ENCODE measurements at places on chromosomes 6 and 20.

- DNase-seq = no peak
Observed at GRCh38 chr6:119125576-119125975, 47.1 kb upstream of the FAM184A start.

DNA sequence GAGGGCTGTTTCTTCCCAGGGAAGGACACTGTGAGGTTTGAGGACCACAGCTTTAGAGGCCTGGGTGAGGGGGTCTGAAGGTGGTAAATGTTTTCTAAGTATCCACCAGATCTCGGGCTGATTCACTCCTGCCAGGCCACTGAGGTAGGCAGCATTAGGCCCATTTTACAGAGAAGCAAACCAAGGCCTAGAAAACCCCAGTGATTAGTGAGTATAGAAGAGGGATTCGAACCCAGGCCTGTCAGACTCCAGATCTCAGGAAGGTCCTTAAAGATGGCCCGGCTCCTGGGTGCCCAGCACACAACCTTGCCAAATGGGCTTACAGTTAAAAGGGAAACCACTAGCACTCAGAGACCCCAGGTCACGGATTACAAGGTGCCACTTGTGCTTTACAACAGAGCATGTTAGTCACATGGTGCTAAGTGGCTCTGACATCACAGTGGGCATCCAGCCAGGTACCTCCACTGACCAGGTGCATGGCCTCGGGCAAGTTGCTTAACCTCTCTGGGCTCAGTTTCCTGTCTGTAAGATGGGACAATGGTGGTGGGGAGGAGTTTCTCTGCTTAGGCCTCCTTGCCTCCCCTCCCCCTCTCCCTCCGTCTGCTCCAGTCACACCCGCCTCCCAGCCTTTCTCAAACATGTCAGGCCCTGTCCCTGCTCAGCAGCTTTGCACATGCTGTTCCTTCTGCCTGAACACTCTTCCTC, 18.8 kb upstream of the SIRPA start:
- no peak for DNase-seq

DNA sequence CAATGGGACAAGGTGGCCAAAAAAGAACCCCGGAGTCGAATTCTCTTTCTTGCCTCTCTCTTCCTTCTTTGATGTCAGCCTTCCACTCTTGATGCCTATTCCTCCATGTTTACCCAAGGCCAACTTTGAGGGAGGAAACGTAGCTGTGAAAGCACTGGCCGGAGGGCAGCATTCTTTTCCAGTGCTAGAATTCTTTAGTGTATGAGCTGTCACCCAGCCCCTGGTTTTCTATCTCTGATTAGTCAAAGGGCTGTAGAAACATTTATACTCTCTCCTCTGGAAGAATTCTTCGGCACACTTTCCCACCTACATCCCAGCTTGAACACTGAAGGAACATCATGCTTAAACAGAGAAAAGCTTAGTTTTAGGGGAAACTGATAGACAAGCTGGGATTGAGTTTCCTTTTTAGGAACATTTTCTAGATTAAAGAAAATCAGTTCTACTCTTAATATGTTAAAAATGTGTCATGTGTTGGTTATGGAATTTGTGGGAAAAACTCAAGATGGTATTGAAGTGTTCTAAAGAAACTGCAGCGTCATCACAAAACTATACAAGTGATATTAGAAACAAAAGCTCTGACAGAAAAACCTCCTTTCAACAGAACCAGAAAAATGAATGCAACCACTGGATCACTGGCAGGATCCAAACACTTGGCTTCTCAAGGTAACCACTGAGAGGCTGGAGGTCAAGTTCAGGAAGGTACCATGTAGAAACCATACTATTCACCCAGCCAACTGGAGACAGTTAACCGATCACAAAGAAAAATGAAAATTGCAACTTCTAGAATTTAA, 20.7 kb upstream of the UTRN start:
- DNase-seq = peak; percentile 31

GRCh38 chr6:144104488-144104887, 9.1 kb upstream of the SF3B5 start:
- no peak for DNase-seq

DNA sequence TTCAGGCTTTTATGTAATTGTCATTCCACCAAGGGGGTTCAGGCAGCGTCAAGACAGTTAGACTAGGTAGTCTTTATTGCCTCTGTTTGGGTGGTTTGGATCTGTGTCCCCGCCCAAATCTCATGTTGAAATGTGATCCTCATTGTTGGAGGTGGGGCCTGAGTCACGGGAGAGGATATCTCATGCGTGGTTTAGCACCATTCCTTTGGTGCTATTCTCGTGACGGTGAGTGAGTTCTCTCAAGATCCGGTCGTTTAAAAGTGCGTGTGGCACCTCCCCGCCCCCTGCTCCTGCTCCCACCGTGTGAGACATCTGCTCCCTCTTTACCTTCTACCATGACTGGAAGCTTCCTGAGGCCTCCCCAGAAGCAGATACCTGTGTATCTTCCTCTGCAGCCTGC, 51.3 kb upstream of the FOXC1 start:
- DNase-seq = no peak

DNA sequence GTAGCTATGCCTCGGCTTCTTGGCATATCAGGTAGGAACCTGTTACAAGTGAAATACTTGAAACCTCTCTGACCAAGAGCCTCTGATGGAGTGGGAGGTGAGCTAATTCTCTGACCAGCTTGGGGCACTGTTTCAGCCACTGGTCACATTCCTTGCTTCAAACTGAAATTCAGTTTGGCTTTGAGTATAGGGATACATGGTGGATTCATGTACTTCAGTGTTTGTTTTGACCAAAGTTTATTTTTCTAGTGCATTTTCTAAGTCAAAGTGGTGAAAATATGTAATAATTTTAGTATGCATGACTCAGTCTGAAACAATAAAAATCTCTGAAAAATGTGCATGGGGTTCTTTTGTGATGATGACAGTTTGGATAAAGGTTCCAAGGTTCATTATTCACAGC, 18.6 kb downstream of the TTPAL start:
- DNase-seq = no peak

- peak; percentile 62 for DNase-seq
Observed at GRCh38 chr6:167492100-167492449, 167.2 kb downstream of the TTLL2 start.

- peak; percentile 12 for DNase-seq
Observed at GRCh38 chr20:63087236-63087871, 80.6 kb upstream of the BHLHE23 start.

GRCh38 chr6:3571250-3571681, 114.4 kb upstream of the SLC22A23 start:
- DNase-seq = no peak

- no peak for DNase-seq
Observed at GRCh38 chr6:80341330-80341729, 234.9 kb downstream of the BCKDHB start.

GRCh38 chr20:58978351-58979190, 2.5 kb upstream of the NELFCD start:
- no peak for DNase-seq

- DNase-seq = no peak
Observed at GRCh38 chr6:41531591-41532582, 14.3 kb upstream of the FOXP4 start.

GRCh38 chr6:95802978-95803377, 212.8 kb upstream of the FUT9 start:
- DNase-seq = no peak

DNA sequence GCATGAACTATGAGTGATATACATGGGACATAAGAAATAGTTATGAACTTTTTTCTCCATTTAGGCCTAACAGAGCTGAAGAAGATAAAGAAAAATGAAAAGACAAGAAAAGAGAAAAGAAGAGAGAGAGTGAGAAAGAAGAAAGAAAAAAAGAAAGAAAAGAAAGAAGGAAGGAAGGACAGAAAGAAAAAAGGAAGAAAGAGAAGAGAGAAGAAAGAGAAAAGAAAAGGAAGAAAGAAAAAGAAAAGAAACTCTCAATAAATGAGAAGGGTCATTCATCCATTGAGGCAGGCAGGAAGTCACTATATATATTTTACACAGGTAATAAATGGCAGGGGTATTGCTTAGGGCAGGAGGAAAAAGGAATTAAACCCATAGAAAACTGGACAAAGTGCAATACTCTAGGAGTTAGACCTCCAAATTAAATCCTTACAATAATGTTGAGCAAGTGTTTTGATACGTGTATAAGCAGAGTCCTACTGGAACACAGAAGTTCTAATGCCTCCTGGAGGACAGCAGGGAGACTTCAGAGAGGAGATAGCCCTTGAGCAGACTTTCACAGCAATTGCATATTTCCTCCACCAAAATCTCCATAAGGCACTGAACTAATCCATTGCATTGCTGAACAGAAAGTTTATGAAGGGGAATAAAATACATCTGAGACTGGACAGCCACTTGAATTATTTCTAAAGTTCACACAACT, 86.4 kb upstream of the TENT5A start:
- no peak for DNase-seq

- no peak for DNase-seq
Observed at GRCh38 chr6:15380351-15380750, 134.5 kb downstream of the JARID2 start.

DNA sequence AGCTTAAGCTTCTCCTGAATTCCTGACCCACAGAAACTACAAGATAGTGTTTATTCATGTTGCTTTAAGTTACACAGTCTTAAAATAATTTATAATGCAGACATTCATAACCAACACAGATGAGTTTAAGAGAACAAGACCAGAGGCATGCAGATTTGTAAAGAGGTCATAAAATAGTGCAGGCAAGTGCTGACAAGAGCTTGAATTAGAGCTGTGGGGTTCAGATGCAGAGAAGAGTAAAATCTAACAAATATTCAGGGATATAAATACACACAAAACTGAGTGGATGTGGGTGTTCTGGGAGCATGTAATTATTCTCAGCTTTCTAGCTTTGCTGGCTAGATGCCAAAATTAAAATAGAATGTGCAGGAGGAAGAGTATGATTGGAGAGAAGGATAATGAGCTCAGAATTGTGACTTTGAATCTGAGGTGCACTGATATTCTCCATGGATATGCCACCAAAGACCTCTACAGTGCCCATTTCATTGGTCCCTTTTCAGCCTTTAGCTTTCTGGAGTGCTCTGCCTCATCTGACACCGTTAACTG, 291.9 kb upstream of the SGK1 start:
- DNase-seq = no peak

GRCh38 chr20:39632176-39632575, 670.0 kb downstream of the DHX35 start:
- DNase-seq = no peak

- DNase-seq = no peak
Observed at GRCh38 chr6:40832691-40833090, 206.3 kb downstream of the UNC5CL start.

- DNase-seq = no peak
Observed at GRCh38 chr6:140599916-140600315, 1225.5 kb upstream of the CITED2 start.

DNA sequence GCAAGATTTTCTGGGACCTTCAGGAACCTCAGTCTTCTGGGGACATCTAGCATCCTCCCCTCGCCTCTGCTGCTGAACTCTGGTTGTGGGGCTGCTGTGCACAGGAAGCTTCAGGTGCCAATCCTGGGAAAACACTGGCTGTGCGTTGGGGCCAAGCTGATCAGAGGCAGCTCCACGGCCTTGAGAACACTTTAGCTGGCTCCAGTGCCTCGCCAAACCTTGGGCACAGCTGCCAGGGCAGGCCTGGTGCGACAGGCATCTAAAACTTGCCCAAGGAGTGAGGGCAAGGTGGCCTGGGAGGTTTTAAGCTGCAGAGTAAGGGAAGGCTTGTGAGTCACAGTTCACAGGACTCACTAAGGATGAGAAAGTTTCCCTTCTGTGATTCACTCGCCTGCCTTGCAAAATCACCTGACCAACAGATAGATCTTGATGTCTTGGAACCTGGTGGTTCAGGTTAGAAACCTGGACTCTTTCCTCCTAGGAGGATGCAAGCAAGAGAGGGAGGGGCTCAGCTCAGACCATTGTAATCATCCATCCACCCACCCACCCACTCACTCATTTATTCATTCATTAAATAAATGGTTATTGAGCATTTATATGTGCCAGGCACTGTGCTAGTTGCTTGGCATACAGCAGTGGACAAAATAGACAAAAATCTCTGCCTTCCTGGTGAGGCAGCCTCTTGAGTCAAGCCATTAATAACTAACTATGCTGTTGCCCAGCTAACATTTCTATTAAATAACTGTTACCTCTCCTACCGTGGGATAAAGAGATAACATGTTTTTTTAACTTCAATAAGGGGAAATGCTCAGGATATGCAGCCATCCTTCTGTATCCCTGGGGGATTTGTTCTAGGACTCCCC, 2.5 kb upstream of the SPATS1 start:
- DNase-seq = no peak

DNA sequence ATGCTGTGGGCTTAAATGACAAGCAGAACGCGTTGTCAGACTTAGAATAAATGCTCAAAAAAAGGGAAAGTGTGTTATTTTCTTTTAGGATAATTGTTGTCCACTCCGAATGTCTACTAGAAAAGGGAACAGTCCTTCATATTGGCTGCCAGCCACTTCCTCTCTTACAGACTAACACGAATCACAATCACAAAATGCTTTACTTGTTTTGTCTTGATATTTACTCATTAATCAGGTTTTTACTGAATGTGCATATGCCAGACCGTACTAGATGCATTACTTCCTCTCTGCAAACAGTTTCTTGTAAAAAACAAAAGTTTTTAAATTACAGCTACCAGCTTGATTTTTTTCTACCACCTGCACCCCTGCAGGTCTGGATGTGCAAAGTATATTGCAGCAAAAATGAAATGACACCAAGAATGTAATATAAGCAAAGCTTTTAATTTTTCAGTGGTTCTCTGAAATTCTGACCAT, 821 bp downstream of the DHX35 start:
- no peak for DNase-seq

GRCh38 chr6:82178077-82178758, 69.3 kb downstream of the IBTK start:
- DNase-seq = no peak

Measured in left cardiac atrium (tissue), 4 donors.